ENCODE measurements at places on chromosomes 6 and 20. TPM values are rescaled to one million over a fixed set of nuclear protein-coding genes. Genes with fewer than 3 reads are reported as not detected.

The DEF6 gene
- 1.3 TPM for polyA plus RNA-seq

The CCHCR1 gene
- polyA plus RNA-seq: 9.6 TPM

The LCA5 gene
- polyA plus RNA-seq: 1.6 TPM

The TBXT gene
- polyA plus RNA-seq: not detected

The METTL24 gene
- 0.77 TPM for polyA plus RNA-seq

The MMP24 gene
- polyA plus RNA-seq: 0.27 TPM

The SLC17A4 gene
- 0.02 TPM for polyA plus RNA-seq

The RAB44 gene
- polyA plus RNA-seq: not detected

The MLIP gene
- 154 TPM for polyA plus RNA-seq

The ZNF322 gene
- 5.1 TPM for polyA plus RNA-seq

The PERP gene
- 35.9 TPM for polyA plus RNA-seq

The ANKEF1 gene
- polyA plus RNA-seq: 0.75 TPM

The PLCB1 gene
- polyA plus RNA-seq: 7.6 TPM

The RAET1G gene
- polyA plus RNA-seq: 0.20 TPM

The OLIG3 gene
- not detected for polyA plus RNA-seq

The ARG1 gene
- not detected for polyA plus RNA-seq

The RAET1E gene
- 0.41 TPM for polyA plus RNA-seq

The SYNDIG1 gene
- 34.8 TPM for polyA plus RNA-seq

The OXT gene
- not detected for polyA plus RNA-seq

The TAGAP gene
- polyA plus RNA-seq: 0.63 TPM

The DAAM2 gene
- 9.9 TPM for polyA plus RNA-seq

The TP53TG5 gene
- polyA plus RNA-seq: 0.95 TPM

The MYLK2 gene
- 0.54 TPM for polyA plus RNA-seq
